ENCODE measurements at places on chromosomes 5 and 9.

GRCh38 chr9:114627553-114627952, 16.5 kb downstream of the TMEM268 start:
- DNase-seq: no peak

DNA sequence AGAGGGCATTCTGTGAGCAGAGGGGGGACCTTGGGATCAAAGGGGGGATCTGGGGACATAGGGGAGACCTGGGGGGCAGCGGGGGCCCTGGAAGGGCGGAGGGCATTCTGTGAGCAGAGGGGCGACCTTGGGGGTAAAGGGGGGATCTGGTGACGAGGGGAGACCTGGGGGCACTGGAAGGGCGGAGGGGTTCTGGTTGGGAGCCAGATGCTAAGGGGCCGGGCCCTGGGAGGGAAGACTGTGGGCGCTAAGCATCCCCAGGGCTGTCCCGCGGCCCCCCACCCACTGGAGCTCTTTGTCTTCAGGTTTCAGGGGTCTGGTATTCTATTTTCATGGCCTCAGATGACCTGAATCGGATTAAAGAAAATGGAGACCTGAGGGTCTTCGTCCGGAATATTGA, 748 bp downstream of the LCN9 start:
- no peak for DNase-seq

GRCh38 chr9:109556061-109556460, 58.0 kb upstream of the PTPN3 start:
- DNase-seq: no peak

DNA sequence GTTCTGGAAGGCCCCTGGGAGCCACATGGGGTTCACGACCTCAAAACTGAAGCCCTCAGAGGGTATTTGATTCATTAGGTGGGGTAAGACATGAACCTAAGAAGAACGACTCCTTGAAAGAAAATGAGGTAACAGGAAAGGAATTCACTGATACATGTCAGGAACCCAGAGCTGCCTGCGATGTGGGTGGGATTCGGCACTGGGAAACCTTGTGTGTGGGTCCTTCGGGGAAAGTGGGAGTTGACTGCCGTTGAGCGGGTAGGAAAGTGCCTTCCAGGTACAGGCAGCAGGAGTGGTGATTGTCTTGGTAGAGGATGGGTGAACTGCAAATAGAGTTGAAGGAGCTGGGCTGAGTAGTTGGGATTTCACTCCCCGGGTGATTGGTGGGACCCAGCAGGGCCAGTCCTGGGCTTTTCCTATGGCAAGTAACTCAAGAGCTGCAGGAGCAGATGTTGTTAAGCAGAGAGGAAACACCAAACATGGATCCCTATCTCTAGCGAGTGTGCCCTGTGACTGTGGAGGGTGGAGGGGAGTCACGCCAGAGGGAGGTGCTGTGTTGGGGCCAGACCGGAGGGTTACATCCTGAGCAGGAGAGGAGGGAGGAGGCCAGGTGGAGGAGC, 30.8 kb downstream of the ANKRD33B start:
- DNase-seq: no peak

- DNase-seq: no peak
Measured at GRCh38 chr5:96008487-96008886, 46.8 kb upstream of the ELL2 start.

DNA sequence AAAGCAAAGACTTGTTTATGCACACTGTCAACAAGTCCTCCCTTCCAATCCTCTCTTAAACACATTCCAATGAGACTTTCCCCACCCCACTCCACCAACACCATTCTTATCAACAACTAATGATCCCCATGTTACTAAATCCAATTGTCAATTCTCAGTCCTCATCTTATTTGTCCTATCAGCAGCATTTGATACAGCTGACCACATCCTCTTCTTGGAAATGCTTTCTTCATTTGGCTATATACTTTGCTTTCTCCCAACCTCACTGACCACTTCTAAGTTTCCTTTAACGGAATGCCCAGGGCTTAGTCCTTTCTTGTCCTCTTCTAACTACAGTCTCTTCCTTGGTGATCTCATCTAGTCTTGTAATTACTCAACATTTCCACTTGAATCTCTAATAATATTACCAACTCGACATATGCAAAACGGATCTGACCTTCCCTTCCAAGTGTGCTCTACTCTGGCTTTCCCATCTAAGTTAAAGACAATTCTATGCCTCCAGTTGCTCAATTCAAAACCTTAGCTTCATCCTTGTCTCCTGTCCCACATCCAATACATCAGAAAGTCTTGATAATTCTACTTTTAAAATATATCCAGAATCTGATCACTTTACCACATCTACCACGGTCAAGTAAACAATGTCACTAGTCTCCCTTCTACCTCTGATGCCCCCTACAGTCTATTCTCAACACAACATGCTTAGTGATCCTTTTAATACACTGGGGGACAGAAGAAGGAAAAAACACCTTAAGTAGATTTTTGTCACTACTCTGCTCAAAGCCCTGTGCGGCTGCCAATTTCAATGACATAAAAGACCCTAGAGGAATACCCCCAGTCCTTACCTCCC, 25.5 kb downstream of the AGTPBP1 start:
- no peak for DNase-seq

GRCh38 chr5:123170816-123171215, 81.8 kb downstream of the PRDM6 start:
- DNase-seq: no peak

DNA sequence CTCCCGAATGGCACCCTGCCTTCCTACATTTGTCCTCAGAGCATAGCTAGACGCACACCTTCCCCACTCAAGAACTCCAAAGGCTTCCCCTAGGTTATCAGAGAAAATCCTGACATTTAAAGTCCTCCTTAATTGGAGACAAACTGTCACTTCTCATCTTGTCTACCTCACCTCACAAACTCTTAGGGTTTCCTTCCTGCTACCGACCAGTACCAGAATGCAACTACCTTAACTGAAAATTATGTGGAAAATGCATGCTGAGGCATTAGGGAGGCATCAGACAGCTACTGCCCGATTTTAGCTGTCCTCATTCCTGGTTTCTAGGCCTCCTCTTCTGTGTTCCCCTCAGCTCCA, 17.9 kb upstream of the TNIP1 start:
- DNase-seq: no peak

DNA sequence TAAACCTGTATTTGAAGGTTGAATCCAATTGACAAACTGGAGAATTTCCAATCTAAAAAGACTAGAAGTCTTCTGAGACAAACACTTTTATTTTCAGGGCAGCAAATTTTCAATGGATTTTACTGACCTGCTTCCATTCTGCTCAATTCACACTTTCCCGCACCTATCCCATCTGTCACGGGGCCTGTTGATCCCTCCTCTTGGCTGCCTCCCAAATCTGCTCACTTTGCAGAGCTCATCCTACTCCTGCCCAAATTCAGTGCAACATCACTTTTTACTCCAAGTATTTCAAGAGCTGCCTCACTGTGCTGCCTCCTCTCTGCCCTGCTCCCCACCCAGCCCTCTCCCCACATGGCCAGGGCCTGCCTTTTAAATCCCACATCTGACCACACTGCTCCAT, 35.1 kb downstream of the GOLM1 start:
- no peak for DNase-seq

- DNase-seq: peak; percentile 25
Measured at GRCh38 chr9:99231711-99232110, 9.6 kb downstream of the SEC61B start.
